Cerebellum (tissue), 4 donors: ENCODE measurements at places on chromosomes 11 and 22.

- DNase-seq, result no peak
These were observed 3.6 kb upstream of the PHLDA2 start for GRCh38 chr11:2932850-2933251.

GRCh38 chr22:47561766-47562165 is 799.3 kb downstream of the TBC1D22A start:
- no peak for DNase-seq

- no peak for DNase-seq
These were observed 48.9 kb upstream of the TCF20 start for GRCh38 chr22:42319386-42319785.

DNA sequence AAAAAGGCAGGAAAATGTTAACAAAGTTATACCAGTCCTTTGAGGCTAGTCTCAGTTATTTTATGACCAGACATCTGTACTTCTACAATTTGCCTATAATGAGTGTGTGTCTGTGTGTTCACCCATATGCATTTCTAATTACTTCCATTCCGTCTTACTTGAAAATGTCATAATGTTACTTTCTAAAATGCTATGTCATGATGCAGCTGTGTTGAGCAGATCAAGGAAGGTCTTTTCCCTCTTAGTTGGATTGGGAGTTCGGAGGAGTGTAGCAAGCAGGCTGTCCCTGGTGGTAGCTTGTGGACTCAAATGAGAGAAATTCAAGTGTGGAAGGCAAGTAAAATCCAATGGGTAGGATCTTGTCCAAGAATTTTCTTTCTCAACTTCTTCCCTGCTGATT is 3.0 kb downstream of the SNX19 start:
- no peak for DNase-seq

DNA sequence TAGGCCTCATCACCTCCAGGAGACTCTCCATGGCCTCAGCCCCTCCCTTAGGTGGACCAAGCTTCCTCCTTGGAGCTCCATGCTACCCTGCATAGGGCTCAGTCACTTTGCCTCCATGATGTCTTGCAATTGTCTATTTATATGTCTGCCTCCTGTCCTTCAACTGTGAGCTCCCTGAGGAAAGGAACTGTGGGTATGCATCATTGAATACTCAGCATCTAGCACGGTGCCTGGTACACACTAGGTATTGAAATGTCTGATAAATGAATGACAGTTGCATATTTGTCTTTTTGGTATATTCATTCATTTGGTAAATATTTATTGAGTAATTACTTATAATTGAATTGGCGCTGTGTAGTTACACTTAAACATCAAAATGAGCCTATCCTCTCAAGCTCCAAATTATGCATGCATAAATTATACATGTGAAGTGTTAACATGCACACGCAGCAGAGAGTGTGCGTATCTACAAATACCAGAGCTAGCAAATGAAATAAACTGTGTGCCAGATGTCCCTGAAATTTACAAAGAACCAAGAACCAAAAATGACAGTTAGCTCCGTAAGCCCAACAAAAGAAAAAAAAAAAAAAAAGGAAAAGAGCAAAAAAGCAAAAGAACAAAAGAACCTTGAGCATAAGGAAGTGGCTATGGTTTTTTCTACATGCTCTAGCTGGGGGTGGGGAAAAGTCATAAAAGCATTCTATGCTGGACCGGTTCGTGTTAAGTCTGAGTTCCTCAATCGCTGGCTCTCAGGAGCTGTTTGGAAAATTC is 25.2 kb downstream of the GRAP2 start:
- no peak for DNase-seq

DNA sequence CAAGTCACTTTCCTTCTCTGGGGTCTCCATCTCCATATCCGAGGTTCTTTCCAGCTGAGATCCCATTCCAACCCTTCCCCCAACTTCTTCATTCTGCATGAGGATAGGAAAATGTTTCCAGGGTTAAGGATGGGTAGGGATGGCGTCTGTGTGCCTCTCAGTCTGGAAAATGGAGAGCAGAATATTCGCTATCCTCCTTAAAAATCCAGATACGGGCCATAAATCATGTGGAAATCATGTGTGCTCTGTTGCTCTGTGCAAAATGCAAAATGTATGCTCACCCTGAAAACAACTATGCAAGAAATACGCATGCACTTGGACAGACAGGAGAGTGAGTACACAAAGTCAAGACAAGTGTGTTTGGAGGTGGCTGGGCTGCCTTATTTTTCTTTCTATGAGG is 3.2 kb downstream of the CREB3L1 start:
- DNase-seq, result no peak

GRCh38 chr11:132409573-132410355 is 1039.3 kb downstream of the NTM start:
- peak; percentile 57 for DNase-seq

DNA sequence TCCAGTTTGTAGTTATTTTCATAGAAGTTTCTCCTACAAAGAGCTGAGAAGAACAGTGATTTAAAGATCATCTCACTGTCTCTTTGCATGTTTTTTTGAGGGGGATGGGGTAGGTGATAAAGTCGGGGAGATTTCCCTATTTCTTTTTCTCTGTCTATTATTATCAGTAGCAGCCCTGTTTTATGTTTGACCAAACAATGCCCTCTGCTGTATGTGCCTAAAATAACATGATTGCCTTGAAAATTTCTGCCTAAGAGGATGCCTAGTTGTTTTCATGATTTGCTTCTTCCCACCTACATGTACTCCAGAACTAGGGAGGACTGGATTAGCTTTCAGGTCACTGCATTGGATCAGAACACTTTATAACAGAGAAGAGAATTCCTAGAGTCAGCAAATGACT is 1330.2 kb downstream of the LRRC4C start:
- no peak for DNase-seq

GRCh38 chr22:29330753-29331152 is 15.3 kb upstream of the RASL10A start:
- DNase-seq, result peak; percentile 45

DNA sequence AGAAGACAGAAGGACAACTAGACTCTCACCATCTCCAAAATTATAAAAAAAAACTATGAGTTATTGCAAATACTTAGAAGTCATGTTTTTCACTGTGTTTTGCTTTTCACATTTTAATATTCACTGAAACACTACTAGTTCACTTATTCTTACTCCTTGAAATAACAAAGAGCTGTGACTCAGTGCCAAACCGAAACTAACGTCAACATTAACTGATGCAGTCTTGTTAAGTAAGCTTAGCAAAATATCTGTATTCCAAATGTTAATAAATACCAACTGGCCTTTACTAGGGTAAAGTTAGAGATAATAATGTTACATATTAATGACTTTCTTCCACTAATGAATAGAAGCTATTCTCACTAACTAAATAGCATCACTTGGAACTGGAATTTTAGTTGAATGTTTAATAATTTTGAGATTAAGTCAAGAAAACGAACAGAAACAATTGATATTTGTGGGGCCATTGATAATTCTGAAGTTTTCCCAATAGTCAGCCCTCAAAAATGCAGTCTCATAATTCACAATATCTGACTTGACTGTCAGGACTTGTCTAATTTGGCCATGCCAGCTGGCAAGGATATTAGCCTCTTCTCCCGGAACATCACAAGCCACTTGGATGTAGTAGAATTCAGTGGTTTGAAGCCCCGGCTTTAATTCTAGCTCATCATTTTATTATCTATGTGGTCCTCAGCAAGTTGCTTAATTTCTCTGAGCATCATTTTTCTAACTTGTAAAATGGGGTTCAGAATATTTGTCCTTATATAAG is 230.1 kb upstream of the DDI1 start:
- DNase-seq, result no peak

- peak; percentile 57 for DNase-seq
These were observed 104.1 kb upstream of the E2F8 start for GRCh38 chr11:19344661-19345518.

DNA sequence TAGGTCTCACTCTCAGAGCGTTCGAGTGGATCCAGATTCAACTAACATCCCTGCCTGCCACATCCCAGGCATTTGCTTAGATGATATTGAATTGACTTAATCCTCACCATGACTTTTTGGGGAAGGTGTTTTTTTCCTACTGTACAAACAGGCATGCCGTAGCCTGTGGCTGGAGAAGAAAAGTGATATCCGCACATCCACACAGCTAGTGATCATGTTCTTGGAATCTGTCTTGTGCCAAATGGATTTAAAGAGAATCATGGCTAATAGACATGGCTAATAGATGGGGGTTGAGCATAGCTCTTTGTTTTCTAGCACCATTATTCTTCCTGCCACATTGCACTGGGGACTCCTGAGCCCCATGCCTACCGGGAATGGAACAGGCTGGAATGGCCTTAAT is 82.1 kb upstream of the THY1 start:
- no peak for DNase-seq

DNA sequence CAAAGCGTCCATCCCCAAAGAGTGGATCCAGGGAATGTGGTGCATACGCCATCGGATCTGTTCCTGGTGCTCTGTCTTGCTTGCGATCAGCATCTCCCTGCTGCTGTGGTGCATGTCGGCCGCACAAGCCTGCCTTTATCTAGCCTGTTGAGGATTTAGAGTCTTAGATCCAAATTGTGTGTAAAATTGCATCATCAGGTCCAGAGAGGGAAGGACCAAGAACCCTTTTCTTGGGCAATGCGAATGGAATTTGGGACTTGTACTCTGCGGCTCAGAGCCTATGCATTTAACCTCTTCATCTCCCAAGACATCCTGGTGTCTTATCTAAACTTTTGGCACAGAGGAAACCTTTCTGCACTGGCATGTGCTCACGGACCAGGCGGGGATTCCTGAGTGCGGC is 1238.7 kb downstream of the TBC1D22A start:
- DNase-seq, result no peak

GRCh38 chr11:36239636-36240035 is 49.6 kb downstream of the COMMD9 start:
- DNase-seq, result peak; percentile 33

DNA sequence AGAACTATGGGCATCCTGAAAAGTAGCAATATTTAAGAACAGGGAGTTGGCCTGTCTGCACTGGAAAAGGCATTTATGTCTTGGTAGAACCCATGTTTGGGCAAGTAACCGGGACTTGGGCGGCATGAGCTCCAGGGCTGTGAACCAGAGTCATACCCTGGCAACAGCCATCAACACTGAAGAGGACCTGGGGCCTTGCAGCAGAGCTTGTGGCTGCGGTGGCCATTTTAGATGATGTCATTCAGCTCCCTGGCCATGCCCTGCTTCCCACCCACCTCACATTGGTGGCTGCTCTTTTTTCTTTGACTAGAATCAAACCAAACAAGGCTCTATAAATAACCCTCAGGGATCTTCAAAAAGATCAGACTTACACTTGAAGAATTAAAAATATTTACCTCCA is 26.6 kb downstream of the EHF start:
- no peak for DNase-seq

- peak; percentile 64 for DNase-seq
These were observed 8.5 kb downstream of the RAB30 start for GRCh38 chr11:83063073-83063754.

DNA sequence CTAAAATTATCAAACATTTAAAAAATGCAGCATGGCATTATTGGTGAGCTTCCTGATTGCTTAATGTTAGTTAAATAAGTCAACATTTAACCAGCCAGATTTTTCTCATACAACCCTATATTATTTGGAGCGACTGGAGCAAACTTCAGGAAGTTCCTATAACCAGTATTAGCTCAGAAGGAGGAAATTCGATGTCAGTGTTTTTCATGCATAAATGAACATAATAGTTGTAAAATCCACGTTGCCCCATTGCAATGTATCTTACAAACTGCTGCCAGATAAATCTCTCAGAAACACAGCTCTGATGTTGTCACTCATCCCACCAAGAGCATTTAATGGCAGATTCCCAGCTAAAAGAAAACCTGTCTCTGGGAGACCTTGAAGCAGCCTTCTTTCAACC is 278.5 kb downstream of the CASP12 start:
- DNase-seq, result no peak

DNA sequence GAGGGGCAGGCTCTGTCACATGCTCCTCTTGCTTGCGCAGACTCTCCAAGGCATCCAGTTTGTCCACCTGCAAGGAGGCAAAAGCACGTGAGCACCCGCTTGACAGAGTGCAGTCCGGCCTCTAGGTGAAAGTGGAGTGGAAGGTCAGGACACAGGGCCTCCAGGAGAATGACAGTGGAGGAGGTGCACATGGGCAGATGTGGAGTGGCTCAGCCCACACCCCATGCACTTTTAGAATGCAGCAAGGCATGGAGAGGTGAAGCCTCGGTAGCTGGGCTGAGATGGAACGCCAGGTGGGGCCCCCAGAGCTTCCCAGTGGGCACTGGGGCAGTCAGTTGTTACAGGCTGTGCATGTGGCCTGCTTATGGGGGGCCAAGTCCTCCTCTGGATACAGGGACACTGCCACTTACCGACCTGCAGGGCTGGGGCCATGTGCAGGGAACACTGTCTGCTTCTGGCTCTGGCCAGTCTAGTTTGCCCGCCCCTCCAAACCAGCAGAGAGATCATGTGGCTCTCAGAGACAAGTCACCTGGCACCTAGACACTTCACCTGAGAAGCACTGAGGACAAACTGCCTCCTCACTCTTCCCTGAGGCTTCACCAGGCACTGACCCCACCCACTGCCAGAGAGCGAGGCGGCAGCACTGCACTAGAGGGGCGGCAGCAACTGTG is 2.3 kb upstream of the SLC25A1 start:
- DNase-seq, result no peak

DNA sequence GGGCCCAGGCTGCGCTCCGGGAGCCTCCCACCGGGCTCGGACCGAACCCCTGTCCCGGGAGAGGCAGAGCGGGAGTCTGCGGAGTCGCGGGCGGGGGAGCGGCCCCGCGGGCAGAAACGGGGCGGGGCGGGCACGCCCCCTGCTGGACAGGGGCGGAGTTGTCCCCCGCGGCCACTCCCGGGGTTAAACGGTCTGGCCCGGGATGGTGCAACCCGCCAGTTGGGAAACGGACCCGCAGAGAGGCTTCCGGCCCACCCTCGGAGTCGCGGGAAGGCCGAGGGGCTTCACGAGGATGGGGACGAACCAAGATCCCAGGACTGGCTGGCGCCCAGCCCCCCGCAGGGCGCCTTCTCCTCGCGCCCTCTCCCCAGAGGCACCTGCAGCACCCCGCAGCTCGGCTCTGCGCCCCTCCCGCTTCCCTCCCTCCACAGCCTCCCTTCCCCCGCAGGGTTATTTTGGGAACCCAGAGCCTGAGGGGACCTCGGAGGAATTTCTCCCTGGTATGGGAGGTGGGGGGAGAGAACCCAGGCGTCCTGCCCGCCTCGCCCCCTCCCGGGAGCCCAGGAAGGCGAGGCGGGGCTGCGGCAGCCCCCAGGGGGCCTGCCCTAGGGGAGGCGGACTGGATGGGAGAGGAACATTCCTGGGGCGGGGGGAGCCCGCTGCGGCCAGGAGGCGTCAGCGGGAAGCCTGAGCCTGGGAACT is 902 bp downstream of the RASGRP2 start:
- DNase-seq, result peak; percentile 63

- no peak for DNase-seq
These were observed 12.3 kb upstream of the NXPE4 start for GRCh38 chr11:114607753-114608459.

DNA sequence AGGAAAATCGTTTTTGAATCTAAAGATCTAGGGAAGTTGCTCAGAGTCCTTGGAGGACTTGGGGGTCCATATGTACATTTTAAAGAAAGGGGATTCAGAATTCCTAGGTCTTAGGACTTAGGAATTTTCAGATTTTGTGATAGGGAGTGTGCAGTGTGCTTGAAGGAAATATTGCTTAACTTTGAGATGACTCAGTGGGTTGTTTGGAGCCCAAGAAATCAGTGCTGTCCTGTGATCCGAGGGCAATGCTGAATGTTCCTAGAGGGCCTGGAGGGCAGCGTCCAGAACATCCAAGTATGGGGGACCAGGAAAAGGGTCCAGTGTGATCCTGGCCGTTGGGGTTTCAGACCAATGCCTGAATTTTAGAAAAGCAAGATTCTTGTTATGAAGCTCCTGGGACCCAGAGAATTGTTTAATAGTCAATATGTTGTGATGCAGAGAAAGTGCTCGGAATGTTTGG is 3.1 kb upstream of the IGF2 start:
- DNase-seq, result no peak

GRCh38 chr22:42335839-42336378 is 65.5 kb upstream of the TCF20 start:
- DNase-seq, result no peak
